Hematopoietic multipotent progenitor cell treated with erythropoietin and hydrocortisone succinate and interleukin-3 and kit ligand, for 15 days (in vitro differentiated cells): ENCODE measurements at places on chromosomes 11 and 22.

- no peak for DNase-seq
Measured at GRCh38 chr11:68181719-68182451, 31.2 kb downstream of the KMT5B start.

GRCh38 chr11:83671289-83671688, 385.1 kb upstream of the CCDC90B start:
- DNase-seq: no peak

DNA sequence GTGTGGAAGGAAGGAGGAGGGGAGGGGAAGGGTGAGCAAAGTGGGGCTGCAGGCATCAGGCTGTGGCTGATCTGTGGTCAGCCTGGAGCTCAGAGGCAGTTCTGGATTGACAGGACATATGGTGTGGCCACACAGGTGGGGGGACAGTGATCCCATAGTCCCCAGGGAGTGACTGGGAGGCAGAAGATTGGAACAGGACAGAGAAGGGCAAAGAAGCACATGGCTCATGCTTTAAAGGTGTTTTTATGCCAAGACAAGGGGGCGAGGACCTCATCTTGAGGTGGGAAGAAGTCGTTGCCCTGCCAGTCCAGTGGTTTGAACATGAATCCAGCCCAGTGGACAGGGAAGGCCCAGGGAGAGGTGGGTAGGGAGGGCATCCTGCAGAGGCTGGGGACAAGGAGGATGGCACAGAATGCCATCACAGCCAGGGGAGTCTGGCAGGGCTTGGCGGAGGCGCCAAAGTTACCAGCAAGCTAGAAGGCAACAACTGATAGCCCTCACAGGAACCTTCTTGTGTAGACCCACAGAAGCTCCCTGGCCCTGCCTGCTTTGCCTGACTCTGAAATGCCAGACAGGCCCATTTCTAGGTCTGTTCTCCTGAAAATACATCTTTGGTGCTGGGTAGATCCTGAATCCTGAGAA, 3.1 kb downstream of the BET1L start:
- DNase-seq: no peak

DNA sequence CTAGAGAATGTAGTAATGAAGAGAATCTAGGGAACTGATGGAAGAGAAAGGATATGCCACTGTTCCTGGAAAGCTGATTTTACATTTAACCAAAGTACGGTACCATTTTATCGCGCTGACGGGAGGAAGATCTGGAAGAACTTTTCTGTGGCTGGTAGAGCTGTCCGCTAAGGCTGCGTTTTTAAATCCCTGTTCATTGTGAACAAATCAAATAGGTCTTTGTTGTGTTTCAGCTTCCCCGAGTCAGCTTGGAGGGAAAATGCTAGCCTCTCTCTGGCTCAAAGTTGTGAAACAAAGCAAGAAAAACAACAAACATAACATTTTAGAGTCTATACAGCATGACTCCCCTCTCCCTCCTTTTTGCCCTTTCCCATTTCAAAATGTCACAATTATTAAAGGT, 34.4 kb downstream of the FBXO7 start:
- no peak for DNase-seq
